ENCODE measurements at places on chromosomes 1 and 21. TPM values are rescaled to one million over a fixed set of nuclear protein-coding genes. Genes with fewer than 3 reads are reported as not detected.

- no peak for DNase-seq
Measured at GRCh38 chr1:100734676-100735075, 15.1 kb downstream of the VCAM1 start.

The RGS16 gene
- 35.2 TPM for polyA plus RNA-seq

- no peak for DNase-seq
Measured at GRCh38 chr1:12296623-12297022, 66.8 kb downstream of the VPS13D start.

DNA sequence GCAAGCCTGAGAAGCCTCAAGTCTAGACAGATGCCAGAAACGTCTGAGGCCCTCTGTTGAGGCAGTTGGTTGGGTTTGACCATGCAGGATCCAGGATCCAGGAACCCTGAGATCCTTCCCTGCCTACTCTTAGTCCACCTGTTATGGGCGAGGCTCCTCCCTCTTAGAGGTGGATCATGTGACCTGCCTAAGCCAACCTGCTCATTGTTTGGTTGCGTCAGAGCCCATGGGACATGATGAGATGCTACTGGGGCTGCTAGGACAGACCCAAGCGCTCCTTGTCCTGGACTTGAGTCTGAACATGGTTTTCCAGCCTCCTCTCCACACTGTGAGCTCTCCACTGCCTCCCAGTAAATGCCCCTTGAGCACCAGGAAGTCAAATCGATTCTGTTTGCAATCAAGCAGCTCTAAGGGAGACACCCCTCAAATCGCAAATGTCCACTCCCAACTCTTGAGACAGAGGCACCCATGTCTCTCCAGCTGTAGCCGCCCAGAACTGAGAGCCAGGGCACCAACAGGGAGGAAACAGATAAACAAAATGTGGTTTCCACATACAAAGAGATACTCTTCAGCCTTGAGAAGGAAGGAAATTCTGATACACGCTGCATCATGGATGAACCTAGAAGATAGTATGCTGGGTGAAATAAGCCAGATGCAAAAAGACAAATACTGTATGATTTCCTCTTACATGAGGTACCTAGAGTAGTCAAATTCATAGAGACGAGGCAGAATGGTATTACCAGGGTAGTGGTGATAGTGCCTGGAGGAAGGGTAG lies 31.7 kb upstream of the WNT4 start:
- DNase-seq, result no peak
